Urinary bladder (tissue), 4 donors: ENCODE measurements at places on chromosomes 16 and 17. TPM values are rescaled to one million over a fixed set of nuclear protein-coding genes. Genes with fewer than 3 reads are reported as not detected.

DNA sequence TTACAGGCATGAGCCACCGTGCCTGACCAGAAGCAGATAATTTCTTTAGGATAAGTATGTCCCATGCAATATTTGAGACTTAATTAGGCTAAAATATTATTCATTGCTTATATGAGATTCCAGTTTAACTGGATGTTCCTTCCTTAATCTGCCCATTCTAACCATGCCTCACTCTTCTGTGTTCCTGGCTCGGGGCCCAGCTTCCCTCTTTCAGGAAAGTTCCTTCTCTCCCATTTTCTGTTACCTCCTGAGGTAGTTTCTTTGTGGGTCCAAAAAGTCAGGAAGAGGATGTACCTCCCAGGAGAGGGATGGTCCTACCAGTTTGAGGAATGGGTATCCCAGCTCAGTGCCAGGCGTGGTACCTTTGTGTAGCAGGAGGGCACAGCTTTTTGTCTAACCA lies 23.3 kb downstream of the UNK start:
- DNase-seq: no peak

DNA sequence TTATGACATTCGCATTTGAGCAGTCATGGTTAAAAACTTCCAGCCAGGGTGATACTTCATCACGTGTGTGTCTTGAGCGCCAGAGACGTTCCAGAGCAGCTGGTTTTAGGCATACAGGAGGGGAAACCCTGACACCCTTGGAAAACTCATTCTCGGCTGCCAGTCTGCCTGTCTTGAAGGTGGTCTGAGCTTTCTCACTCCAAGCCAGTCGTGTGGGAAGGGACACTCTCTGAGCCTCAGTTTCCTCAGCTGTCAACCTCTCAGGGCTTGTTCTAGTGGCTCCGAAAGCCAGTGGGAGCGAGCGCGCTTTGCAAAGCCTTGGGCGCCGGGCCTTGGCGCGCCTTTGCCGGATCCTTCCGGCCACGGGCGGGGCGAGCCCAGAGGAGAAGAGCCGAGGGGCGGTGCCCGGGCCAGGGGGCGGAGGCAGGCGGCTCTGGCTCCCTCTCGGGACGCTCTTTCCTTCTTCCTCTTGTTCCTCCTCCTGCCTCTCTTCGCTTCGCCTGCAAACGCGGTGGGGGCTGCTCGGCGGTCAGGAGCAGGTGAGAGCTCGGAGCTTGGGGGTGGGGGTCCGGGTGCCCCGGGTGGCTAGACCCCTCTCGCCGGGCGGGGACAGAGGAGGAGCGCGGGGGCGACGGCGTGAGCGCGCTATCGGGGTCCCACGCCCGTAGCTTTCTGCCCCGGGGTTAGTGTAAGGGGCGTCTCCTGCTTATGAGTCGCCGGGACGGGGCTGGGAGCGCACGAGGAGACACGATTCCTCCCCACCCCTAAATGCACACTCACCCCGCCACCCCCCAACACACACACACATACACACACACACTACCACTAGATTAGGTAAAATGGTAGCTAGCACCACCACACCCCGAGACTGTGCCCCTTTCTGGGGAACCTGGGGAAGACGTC lies at the start of gene LDAF1:
Gene LDAF1, plus strand, starts transcription at position 467 of the 903 bp plus-strand sequence. CDS start 2,509 bp downstream, outside the sequence.
- DNase-seq: no peak

DNA sequence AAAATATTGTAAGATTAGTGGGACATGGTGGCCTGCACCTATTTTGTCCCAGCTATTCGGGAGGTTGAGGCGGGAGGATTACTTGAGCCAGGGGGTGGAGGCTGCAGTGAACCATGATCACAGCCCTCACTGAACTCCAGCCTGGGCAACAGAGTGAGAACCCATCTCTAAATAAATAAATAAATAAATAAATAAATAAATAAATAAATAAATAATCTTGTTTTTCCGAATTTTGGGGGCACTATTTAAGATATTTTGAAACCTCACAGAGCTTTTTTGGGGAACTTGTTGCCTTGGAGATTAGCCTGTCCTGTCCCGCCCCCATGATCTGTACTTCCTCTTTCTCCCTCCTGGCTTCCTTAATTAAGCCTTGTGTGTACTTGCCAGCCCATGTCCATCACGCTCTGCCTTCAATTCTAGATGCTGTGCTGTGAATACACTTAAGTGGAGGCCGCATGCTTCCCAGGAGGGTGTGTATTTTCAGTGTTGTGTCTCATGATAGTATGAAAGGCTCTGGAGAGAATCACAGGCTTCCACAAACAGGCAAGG lies 4.4 kb downstream of the LGALS9 start:
- DNase-seq: no peak

DNA sequence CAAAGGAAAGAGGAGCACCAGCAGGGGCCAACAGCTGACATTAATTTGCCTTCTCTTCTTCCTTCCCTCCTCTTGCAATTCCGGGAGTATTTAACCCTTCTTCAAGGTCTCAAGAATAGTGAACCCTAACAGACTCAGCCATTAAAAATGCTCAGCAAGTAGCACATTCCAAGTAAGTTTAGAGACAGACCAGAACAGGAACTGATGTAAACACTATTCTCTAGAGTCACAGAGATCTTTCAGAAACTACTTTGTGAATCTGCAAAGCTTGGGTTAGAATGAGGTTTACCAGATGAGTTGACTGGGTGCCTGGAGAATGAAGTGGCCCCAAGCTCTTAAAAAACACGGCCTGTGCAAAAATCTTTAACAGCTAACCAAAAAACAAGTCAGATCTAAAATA lies 50.9 kb downstream of the TEX2 start:
- DNase-seq: no peak

- DNase-seq: no peak
These were observed 1.0 kb downstream of the CSNK2A2 start for GRCh38 chr16:58196898-58197313.

AGRP gene
- polyA plus RNA-seq: not detected

CTRL gene
- polyA plus RNA-seq: 0.91 TPM

ERBB2 gene
- polyA plus RNA-seq: 38.3 TPM
